ENCODE measurements at places on chromosomes 5 and 9. TPM values are rescaled to one million over a fixed set of nuclear protein-coding genes. Genes with fewer than 3 reads are reported as not detected.

DNA sequence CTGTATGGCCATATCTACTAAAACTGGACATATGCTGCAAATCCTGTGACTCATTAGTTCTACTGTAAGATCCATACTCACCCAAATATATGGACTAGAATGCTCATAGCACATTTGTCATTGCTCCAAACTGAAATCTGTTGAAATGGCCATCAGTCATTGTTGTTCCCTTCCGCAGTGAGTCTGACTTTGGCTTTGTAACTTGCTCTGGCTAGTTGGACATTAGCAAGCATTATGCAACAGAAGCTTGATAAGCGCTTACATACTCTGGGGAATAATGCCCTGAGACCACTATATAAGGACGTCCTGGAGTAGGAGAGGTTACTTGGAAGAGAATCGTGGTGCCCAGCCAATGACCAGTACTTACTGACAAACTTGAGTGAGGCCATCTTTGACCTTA, 9.0 kb downstream of the KIAA1958 start:
- H3K4me1 ChIP-seq, result peaks cover 21% of the 10 kb centered on the region
- no peaks in the 10 kb centered on the region for H3K27me3 ChIP-seq
- no peak for DNase-seq
- H3K36me3 ChIP-seq, result peaks cover 52% of the 10 kb centered on the region
- H3K4me3 ChIP-seq, result no peak overlapping the region

DNA sequence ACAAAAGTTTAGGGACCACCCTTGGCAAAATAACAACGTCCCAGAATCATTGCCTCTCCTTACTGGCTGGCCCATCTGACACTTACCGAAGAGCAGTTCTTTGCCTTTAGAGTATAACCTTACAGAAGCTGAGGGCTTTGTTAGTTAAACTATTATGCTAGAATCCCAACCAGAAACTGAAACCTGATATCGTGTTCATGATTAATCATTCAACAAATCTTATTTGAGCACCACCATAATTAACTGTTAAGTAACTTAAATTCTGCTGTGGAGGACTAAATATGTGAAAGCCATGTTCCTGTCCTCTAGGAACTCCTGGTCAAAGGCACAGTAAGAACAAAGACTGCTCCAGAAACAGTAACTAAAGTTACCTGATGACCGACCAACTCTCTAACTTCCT, 104.9 kb downstream of the ARL15 start:
- H3K27ac ChIP-seq, result no peak overlapping the region
- no peak for DNase-seq

Gene C9orf152
- total RNA-seq, result not detected

GRCh38 chr5:166505544-166505943, 1785.9 kb upstream of the WWC1 start:
- no peaks in the 10 kb centered on the region for H3K4me1 ChIP-seq
- no peaks in the 10 kb centered on the region for H3K27me3 ChIP-seq
- H3K27ac ChIP-seq, result no peak overlapping the region
- no peak for DNase-seq
- no peak overlapping the region for H3K4me3 ChIP-seq

DNA sequence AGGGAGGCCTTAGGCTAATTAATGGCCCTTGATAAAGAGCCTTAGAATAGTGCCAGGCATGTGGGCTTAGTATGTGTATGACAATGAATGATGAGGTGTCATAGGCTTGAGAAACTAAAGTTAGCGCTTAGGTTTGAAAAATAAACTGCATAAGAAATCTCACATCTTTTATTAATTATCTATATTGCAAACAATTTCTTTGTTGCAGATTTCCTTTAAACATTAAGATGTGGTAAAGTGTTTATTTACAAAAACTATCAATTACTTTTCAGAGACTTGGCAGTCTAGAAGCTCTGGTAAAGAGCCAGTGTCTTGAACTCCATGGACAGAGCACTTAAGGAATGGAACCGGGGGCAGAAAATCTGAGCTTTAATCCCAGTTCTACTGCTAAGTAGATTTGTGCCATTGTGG, 23.1 kb downstream of the MAP1B start:
- H3K4me3 ChIP-seq, result no peak overlapping the region
- DNase-seq, result no peak
- no peaks in the 10 kb centered on the region for H3K36me3 ChIP-seq
- no peak overlapping the region for H3K27ac ChIP-seq

DNA sequence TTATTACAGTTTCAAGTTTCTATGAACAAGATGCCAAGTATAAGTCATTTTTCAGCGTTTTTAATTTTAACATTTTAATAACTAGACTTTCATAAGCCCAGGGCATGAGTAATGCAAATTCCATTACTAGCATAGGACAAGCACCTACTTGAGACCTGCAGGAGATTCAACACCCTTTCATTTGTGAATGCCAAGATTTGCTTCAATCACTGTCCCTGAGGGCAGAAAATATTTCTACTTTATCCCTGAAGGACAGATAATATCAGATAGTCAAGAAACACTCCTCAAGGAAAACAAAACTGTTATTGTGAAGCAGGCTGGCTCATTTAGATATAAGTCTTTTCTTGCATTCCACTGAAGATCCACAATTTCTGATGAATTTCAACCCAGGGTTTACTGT, 27.7 kb upstream of the ZNF622 start:
- peaks cover 28% of the 10 kb centered on the region for H3K36me3 ChIP-seq
- no peak for DNase-seq
- no peaks in the 10 kb centered on the region for H3K27me3 ChIP-seq
- peaks cover 15% of the 10 kb centered on the region for H3K4me1 ChIP-seq
- H3K27ac ChIP-seq, result no peak overlapping the region

Gene EEIG1
- 77.2 TPM for total RNA-seq

Gene NUDT12
- 5.5 TPM for total RNA-seq

Gene OSTF1
- total RNA-seq, result 38.4 TPM

GRCh38 chr5:56307714-56308333, 74.7 kb upstream of the ANKRD55 start:
- H3K4me1 ChIP-seq, result no peaks in the 10 kb centered on the region
- no peaks in the 10 kb centered on the region for H3K27me3 ChIP-seq
- no peak overlapping the region for H3K4me3 ChIP-seq
- H3K27ac ChIP-seq, result no peak overlapping the region
- DNase-seq, result no peak

DNA sequence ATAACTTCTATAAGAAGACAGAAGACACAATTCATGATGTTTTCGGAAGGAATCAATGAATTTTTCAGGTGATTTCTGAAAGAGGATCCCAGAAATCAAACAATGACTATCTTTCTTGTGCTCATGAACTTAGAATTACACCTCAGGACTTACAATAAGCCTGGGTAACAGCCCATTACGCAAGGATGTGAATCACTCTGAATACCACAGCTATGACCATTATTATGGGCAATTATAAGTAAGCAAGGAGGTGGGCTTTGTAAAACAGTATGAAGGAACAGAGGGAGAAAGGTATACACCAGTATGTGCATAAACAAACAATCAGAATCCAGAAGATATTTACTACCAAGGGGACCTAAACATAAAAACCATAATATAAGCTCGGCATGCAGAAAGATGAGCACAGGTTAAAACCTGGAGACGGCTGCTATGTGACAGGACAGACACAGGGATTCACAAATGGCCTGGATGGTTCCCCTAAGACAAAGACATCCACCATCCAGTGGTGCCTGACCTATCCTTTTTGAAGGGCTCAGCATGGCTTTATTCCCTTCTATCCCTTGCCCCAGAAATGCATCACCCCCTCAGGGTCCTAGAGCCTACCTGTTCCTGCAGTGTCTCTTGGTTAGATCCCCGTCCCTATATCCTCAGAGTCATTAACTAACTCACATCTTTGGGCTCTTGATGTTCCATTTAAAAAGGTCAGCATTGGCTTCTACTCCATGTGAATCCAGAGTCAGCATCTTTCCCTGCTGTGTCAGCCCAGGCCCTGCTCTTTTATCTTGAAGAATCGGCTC, 21.8 kb upstream of the PPP2CA start:
- DNase-seq, result no peak
- no peaks in the 10 kb centered on the region for H3K36me3 ChIP-seq
- H3K4me3 ChIP-seq, result no peak overlapping the region
- no peak overlapping the region for H3K27ac ChIP-seq

DNA sequence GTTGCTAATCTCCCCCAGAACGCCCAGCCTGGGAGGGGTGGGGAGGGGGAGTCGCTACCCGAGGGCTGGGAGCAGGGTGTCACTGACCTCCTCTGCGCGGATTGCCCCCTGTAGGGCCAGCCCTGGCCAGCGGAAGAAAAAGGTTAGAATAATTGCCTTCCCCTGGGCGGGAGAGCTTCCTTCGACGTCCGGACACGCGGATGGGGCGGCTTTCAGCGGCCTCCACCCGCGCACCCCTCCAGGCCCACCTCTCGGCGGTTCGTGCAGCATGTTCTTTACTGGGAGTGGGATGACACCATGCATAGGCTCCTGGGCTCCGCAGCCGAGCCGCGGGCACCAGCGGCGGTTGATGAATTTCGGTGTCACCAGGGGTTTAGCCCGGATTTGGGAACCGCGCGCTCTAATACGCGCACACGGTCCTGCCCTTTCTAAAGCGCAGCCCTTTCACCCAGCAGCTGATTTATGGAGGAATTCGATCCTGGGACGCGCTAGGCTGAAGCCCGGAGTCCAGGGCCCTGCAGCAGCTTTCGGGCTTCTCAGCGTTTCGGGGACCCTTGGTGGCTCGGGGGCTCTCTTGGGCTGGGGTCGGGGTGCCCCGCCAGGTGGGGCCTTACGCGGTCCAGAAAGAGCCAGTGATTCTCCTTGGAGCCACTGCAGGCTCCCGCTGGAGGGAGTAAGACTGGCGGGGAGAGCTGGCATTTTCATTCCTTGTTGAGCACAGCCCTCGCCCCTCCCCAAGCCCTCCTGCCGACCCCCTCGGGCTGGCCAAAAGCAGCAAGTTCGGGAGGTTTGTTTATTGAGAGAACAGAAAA, 10.1 kb downstream of the LMX1B start:
- DNase-seq, result no peak
- peaks cover 99% of the 10 kb centered on the region for H3K27me3 ChIP-seq
- no peak overlapping the region for H3K27ac ChIP-seq
- H3K4me1 ChIP-seq, result peaks cover 11% of the 10 kb centered on the region
- H3K36me3 ChIP-seq, result no peaks in the 10 kb centered on the region
- H3K4me3 ChIP-seq, result no peak overlapping the region
